ENCODE measurements at places on chromosomes 3 and 15.

- DNase-seq = no peak
Observed at GRCh38 chr15:44243829-44244228, 44.7 kb upstream of the GOLM2 start.

DNA sequence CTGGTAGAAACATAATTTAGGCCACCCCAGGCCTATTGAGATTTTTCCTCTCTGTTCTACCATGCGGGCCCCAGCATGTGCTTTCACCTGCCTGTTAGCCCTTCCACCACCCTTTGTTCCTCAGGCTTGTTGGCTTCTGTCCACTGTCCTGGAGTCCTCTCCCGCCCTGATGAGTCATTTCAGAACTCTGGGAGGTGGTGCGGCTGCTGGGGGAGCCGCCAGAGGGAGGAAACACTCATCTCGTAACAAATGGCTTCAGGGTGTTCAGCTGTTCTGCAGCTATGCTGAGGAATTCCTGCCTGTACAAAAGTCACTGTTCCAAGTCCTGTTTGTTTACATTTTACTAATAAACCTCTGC is 36.3 kb downstream of the LRTM1 start:
- DNase-seq = peak; percentile 97

GRCh38 chr3:120678984-120679383 is 3.1 kb downstream of the HGD start:
- no peak for DNase-seq

DNA sequence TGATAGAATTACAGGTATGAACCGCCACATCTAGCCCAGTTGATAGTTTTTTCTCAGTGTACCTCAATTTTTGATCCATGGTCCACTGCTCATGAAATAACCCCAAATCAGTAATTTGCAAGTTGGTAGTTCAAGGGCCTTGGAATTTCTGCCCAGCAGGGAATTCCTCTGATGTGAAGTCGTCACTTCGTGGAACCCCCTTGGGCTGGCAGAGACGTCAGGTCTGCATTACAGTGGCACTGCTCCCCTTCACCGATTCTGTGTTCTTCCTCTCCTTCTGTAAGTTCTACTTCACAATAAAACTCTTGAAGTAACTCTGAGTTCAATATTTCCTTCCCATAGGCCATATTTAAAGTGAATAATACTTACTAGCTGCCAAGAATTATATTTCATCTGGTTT is 881.0 kb downstream of the OTOL1 start:
- no peak for DNase-seq

- no peak for DNase-seq
Observed at GRCh38 chr15:98955961-98956723, 51.5 kb downstream of the PGPEP1L start.

DNA sequence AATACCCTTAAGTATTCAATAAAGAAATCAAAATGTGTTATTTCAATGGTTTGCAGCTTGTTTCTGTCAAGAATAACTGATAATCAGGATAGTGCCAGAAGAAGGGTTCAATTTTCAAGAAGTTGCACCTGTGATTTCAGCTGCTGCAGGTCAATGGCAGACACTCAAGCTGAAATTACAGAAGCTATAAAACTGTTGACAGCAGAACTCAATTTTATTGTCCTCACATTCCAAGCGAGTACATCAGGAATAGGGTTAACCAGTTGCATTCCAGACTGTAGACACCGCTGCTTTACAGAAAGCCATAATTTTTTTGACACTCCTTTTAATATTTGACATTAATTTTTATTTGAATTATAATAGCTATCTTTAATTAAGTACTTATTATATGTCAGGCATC is 364.1 kb downstream of the CGGBP1 start:
- no peak for DNase-seq

DNA sequence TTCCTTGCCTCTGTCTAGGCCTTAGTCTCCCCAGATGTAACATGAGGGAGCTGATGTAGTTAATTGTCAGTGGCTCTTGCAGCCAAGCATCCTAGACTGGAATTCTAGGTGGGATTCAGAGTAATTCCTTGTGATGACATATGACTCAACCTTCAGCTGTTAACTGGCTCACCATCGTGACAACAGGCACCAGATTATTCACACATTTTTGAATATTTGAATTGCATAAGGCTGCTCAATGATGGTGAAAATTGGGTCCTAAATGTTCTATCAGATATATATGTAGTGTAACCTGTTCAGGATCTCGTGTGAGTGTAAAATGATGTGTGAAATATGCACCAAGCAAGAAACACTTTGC is 405.1 kb downstream of the LPP start:
- peak; percentile 73 for DNase-seq

- DNase-seq = peak; percentile 79
Observed at GRCh38 chr3:13019243-13020095, 53.8 kb downstream of the IQSEC1 start.

DNA sequence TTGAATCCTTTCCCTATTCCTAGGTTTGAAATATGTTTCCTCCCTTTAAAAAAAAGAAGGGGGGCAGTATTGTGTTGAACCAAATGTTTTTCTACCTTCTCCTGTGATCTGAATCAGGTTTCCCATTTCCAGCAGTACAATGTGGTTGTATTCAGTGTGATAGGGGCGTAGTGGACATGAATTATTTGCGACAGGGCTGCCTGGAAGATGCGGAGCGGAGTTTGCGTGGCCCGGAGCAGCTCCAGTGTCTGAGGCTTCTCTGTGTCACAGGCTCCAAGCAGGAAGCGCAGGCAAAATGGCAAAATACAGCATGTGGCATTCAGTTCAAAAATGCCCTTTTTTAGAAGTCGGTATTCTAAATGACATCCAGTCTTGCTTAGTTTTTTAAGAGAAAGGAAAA is 154.4 kb downstream of the PGPEP1L start:
- peak; percentile 92 for DNase-seq

- DNase-seq = no peak
Observed at GRCh38 chr15:74235962-74236361, at the start of gene CCDC33. Gene CCDC33 (plus strand): TSS chr15:74236326. CDS start chr15:74236720, 394 bp downstream.

- peak; percentile 64 for DNase-seq
Observed at GRCh38 chr3:23629181-23629894, 176.4 kb upstream of the UBE2E1 start.

DNA sequence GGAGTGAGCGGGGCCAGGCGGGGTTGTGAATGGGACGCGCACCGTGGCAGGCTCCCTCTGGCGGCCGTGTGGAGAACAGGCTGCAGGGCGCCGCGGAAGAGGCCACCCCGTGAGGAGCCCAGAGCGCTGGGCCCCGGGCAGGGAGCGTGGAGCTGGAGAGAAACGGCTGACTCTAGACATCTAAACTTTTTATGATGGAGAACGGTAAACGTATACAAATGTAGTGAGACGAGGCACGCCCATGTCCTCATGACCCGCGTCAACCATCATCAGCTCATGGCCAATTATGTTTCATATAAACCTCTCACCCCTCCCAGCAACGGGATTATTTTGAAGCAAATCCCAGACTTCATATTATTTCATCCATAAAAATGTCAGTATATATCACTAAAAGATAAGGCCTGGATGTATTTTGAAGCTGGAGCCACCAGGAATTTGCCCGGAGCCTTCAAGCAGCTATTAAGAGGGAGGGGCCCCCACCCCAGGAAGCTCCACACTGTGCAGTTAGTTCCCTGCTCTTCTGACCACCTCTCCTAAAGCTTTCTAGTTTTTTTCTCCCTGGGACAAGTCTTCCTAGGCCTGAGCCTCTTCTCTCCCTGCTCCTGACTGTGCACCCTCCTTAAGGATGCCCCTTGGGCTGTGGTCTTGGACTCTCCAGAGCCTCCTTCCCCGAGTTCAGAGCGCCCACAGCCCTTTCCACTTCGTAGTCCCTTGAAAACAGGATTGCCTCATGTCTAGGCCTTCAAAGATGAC is 149.5 kb downstream of the SMAD6 start:
- DNase-seq = peak; percentile 82

DNA sequence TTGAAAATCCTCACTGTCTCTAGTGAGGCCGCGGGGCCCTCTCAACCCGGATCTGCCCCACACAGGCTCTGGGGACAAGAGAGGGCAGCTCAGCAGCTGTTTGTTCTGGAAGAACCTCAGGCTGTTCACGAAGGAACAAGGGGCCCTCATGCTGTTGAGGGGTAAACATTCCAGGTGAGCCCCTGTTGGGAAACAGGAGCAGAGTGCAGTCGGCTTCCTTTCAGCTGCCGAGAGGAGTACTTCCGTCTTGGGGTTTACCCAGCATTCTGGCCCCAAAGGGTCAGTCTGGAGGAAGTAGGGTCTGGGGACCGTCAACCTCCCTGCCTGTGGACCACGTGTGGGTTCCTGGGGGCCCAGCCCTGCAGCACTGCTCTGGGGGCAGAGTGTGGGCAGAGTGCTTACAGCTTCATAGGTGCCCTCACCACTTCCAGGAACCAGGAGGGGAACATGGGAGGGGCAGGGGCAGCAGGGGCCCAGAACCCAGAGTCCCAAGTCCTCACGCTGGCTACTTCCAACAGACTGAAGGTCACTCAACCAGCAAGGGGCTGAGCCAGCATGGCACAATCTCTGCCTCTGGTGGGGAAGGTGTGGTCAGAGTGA is 49.2 kb upstream of the CTSH start:
- DNase-seq = no peak

GRCh38 chr3:159458010-159458409 is 530.6 kb upstream of the IL12A start:
- peak; percentile 97 for DNase-seq

DNA sequence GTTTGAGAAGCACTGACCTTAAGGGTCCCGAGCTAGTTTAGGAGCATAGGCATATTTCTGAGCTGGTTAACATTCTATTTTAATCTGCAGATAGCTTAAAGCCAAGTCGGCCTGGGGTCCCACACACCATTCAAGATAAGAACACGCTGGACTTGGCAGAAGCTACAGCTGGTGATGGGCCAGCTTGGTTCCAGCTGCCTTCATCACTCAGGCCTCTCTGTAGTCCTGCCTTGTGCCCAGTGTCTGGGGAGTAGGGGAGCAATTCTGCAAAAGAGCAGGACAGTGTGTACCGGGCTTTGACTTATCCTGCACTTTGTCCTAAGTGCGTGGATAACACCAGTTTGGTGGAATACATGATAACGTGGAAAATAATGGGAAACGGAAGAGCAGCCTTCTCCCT is 164.5 kb downstream of the MEGF11 start:
- DNase-seq = no peak

DNA sequence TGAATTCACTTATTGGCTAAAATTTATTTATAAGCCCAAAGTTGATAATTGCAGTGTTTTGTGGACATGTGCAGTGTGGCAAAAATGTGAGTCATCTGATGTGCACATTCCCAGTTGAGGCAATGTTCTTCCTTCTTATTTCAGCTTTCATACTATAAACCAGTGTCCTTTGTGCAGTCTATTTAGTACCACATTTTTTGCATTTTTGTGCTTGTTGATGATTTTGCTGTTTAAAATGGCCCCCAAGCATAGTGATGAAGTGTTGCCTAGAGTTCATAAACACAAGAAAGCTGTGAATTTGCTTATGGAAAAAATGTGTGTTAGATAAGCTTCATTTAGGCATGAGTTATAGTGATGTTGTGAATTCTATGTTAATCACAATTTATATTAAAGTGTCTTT is 19.4 kb upstream of the IL20RB start:
- DNase-seq = peak; percentile 70

DNA sequence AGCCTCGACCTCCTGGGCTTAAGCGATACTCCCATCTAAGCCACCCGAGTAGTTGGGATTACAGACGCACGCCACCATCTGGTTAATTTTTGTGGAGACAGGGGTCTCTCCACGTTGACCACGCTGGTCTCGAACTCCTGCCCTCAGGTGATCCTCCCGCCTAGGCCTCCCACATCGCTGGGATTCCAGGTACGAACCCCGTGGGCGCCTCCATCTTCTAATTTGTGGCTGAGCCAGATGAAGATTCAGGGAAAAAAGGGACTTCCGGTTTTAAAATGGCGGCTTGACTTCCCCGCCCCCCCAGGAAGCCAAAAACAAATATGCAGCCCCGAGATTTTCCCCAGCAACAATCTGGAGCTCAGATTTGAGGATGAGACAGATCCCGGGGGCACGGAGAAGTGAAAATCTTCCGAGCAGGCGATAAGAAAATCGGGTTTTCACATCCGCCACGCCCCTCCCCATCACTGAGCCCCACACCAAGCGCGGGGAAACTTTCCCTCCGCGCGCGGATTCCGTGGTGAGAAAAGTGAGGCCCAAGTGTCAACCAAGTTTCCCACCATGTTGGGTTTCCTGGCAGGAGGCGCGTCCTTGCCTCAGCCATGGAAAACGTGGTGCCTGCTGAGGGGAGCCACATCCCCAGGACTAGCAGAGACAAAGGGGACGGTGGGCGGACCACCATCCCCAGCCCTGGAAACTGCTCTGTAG is 15.4 kb downstream of the CHST14 start:
- DNase-seq = no peak

- DNase-seq = no peak
Observed at GRCh38 chr3:172464306-172464705, 16.1 kb upstream of the GHSR start.

- DNase-seq = peak; percentile 47
Observed at GRCh38 chr3:13484851-13485590, 4.9 kb downstream of the HDAC11 start.

GRCh38 chr15:60626669-60627068 is 147.7 kb upstream of the ICE2 start:
- no peak for DNase-seq

- DNase-seq = no peak
Observed at GRCh38 chr3:32817257-32817557, 590 bp upstream of the TRIM71 start.

Data from fibroblast of skin of right biceps (primary cell).